ENCODE measurements at places on chromosomes 2 and 18.

GRCh38 chr18:8365006-8365405, 244.2 kb upstream of the RAB12 start:
- no peak for DNase-seq

DNA sequence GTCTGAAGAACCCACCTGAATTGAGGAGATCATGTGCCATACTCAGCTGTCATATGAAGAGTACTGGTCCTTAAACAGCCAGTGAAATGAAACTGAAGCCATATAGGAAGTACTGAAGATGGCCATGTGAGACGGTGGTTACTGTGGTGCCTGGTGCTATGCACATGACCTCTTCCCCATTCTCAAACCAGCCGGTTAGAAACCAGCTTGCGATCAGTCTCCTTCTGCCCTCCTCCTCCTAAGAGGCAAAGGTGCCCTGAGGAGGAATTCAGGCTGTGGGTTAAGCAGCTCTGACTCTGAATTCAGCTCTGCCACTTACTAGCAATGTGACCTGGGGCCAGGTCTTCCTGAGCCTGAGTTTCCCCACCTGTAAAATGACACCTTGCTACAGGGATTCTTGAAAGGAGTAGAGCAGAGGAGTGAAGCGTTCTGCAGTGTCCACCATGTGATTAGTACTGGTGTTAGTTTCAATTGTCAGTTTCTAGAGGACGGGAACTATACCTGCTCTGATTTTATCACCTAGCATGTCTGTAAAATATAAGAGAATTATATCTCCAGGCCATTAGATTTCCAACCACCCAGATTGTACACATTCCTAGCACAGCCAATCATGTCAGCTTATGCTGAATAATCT, 5.1 kb downstream of the FECH start:
- DNase-seq, result no peak

GRCh38 chr2:146506851-146507250, 1338.0 kb upstream of the ACVR2A start:
- DNase-seq, result no peak

DNA sequence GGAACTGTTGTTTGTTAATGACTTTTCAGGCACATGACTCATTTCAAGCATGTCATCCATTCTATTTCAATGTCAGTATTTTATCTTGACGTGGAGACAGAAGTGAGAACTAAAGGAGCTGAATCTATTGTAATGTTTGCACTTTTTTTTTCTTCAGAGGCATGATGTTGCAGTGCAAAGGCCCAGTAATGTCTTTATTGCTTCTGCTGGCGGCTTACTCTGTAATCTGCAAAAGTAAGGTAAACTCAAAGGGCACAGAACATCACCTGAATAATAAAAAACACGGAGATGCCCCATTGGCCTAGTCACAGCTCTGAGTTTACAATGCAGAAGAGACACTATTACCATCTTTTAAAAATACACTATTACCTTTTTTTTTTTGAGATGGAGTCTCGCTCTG, 2.4 kb upstream of the CNNM3 start:
- DNase-seq, result no peak

- no peak for DNase-seq
Measured at GRCh38 chr2:117691595-117691994, 122.9 kb upstream of the DDX18 start.

- no peak for DNase-seq
Measured at GRCh38 chr2:216635701-216636550, 2.7 kb downstream of the IGFBP2 start.

GRCh38 chr2:1321321-1321720, 91.9 kb upstream of the TPO start:
- no peak for DNase-seq

DNA sequence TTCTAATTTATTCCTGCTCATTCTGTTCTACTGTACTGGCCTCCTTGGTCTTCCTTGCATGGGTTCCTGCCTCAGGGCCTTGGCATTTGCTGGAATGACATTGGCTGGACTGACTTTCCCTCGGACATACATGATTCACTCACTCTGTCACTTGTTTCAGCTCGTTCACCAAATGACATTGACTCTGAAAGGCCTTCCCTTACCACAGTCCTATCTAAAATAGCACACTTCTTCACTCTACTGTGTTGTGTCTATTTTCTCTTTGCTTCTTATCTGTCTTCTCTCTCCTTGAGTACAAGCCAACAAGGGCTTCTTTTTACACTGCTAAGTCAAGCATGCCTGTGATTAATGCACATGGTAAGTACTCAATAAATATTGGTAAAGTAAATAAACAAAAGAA, 65.6 kb downstream of the SCG2 start:
- no peak for DNase-seq

DNA sequence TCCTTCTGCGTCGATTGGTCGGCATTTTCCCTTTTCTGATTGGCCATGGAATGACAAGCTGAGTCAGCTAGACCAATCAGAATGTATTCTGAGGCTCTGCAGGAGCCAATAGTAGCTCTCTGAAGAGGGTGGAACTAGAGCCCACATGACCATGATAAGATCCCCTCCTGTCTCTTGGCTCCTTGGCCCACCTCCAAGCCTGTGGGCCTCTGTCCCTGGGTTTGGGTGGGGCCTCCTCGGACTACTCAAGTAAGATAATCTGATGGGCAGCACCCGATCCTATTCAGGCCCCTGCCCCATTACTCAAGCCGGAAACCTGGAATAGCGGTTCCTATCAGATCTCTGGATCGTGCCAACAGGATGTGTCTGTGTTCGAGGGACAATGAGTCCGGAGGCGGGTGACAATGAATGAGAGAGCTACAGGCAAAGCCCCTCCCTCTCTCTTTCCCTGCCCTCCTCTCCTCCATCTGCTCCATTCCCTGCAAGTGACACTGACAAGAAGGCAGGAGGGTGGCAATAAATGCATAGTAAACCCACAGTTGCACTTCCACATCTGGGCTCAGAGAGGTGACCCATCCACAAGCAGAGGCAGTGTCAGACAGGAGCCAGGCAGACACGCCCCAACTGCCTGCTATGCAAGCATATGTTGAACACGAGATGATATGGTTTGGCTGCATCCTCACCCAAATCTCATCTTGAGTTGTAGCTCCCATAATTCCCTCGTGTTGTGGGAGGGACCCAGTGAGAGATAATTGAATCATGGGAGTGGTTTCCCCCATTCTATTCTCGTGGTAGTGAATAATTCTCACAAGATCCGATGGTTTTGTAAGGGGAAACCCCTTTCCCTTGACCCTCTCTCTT, 114.7 kb downstream of the TNS1 start:
- DNase-seq, result peak; percentile 38

DNA sequence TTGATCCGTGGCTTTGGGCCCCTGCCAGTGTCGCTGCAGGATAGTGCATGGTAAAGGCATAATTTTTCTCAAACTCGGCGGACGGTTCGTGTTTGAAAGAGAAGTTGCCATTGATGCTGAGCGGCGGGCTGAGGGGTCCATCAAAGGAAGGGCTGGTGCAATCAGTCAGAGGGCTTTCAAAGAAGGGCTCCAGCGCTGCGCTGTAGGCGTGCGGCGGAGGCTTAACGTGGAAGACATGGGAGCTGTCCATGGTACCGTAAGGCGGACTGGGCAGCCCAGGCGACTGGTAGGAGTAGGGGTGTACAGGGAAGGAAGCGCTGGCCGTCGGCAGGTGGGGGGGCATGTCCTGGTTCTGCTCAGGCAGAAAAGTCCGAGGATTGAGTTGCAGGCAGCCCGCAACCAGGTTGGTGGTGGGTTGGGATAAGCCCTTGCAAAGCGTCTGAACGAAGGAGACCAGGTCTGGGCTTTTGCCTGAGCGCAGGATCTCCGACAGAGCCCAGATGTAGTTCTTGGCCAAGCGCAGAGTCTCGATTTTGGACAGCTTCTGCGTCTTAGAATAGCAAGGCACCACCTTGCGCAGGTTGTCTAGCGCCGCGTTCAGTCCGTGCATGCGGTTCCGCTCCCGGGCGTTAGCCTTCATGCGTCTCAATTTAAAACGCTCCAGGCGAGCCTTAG, 2.3 kb downstream of the NEUROD1 start:
- peak; percentile 78 for DNase-seq

DNA sequence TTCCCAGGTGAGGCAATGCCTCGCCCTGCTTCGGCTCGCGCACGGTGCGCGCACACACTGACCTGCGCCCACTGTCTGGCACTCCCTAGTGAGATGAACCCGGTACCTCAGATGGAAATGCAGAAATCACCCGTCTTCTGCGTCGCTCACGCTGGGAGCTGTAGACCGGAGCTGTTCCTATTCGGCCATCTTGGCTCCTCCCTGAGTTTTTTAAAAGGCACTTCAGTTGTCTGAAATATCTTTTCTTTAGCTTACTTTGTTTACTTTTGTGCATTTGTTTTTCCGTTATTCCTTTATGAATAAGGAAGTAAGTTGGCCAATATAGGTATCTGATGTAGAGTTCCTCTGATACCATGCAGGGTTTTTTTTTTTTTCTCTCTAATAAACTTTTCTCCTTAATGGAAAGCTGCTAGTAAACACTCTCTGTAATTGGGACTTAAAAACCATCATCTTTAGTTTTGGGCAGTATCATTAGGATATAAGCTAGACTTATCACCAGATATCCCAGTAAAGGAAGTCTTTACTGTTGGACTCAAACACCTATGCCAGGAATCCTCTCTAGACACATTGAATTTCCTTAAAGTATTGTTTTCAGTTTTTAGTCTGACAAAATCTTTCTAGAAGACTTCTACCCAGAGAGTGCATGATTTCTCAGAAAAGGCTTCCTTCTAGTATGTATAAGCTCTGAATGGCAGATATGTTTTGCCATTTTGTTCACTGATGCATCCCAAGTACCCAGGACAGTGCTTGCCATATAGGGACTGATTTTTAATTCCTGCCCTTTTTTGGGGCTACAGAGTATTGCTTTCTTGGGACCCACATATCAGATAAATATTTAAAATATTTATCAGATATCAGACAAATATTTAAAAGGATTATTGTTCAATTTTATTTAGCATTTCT, 35.8 kb upstream of the DYSF start:
- DNase-seq, result no peak
